ENCODE measurements at places on chromosomes 5 and 9.

DNA sequence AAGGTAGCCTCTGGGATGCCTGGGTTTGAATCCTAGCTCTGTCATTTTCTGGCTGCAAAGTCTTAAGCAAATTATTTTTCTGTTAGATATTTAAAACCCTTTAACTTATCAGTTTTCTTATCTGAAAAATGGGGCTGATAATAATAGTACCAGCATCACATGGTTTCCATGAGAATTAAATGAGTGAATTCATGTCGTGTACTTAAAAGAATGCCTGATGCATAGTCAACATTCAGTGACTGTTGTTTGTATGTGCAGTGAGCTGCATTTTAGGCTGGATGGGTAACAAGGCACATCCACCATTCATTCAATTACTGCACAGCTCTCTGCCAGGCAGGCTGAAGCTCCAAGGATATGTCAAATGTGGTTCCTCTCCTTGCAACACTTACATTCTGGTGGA is 122.0 kb downstream of the PPP2R2B start:
- no peak for DNase-seq

DNA sequence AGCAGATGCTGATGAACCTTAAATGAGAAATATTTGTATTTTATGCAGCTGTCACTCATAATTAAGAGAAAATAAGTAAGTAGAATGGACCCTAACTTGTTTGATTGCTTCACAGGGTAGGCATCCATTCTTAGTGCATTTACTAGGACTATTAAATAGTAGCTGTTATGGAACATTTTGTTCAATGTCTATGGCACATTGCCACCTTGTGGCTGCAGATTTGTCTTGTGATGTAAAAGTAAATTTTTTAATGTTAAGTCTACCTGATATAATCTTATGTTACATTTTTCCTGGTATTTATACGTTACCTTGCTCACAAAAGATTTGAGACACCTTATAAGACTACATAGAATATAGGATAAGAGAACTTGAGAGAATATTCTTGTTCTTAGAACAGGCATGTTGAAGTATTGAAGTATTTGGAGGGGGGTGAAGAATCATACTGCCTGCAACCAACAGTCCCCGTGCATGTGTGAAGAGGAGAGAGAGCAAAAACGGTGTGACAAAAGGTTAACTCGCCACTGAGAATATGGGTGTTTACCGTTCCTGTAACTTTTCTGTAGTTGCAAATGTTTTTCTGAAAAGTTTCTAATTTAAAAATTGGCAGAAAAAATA is 161.1 kb downstream of the MAST4 start:
- no peak for DNase-seq

DNA sequence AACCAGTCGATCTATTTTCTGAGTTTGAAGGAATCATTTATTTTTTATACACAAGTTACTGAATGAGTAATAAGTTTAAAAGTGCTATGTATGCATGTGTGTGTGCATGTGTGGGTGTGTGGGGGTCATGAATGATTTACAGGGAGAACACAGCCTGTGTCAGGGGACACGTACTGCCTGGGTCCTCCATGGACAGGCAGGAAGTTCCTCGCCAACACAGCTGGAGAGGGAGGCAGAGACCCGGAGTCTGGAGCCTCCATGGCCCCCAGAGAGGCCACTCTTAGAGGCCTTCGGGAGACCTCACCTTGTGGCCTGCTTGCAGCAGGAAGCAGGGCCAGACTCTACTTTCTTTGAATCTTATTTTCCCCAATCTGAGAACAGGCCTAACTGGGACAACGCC is 144.7 kb downstream of the GABBR2 start:
- no peak for DNase-seq

DNA sequence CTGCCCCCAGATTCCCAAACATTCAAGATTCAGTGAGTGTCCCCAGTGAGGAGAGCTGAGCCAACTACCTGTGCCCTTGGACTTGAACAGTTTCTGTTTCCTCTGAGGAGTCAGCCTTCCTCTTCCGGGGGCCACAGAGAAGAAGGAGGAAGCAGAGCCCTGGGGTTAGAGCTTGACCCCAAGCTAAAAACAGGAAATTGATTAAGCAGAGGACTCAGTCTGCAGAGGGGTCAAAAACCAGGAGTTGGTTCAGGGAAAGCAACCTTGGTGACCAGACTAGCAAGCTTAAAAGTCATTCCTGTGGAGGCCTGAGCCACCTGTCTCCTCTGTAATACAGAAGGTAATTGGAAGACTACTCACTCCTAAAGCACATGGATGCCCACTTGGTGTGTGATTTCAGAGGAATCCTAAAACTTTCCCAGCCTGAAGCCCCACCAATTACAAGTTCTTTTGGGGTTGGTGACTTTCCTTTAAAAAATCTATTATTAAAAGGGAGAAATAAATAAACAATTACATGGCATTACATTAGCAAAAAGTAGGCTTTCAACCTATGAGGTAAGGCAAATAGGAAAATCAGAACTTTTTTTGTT is 64.2 kb upstream of the SELENOP start:
- no peak for DNase-seq

DNA sequence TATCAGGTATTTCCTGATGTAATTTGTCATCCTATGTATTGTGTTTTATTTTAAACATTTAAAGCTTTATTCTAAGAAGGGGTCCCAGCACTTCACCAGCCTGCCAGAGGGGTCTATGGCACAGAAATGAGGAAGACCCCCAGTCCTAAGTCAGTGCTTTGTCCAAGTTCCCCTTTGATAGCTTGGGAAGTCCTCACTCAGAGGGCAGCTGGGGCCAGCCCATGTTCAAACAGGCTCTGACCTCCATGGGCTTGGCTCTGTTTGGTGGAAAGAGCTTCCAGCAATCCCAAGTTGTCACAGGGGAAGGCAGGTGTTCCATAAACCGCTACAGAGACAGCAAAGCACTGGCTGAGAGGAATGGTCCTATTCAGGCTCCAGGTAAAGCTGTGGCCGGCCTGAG is 26.6 kb upstream of the AKNA start:
- no peak for DNase-seq

GRCh38 chr9:9614607-9615006 is 998.2 kb downstream of the PTPRD start:
- DNase-seq, result no peak

DNA sequence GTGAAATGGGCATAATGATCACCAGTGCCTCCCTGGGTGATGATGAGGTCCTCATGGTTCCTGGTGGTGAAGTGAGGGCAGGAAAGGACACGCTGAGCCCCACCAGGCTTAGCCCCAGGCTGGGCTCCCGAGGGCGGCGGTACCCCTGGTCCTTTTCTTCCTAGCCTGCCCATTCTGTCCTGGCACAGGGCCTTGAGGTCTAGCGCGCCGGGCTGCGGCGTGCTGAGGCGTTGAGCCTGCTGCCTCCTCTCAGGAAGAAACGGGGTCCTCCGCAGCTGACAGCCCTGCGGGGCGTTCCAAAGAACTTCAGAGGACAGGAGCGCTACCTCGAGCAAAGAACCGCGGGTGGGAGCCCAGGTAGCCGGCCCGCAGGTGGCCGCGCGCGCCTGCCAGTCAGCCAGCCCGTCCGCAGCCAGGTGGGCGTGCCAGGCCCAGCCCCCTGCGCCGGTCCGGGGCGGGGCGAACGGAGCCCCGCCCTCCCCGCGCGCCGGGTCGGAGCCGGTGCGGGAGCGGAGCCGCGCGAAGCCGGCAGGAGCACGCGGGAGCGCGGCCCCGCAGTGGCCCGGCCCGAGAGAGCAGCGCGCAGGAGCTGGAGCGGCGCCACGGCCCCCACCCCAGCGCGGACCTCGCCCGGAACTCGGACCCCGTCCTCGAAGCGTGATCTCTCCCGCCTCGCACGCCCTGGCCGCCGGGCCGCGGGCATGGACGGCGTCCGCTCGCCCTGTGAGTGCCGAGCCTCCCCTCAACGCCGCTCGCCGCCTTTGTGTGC is at the start of gene WNK2:
Gene WNK2 (plus strand): TSS at position 477 of the 769 bp plus-strand sequence. CDS start 791 bp downstream, outside the sequence.
- DNase-seq, result no peak

DNA sequence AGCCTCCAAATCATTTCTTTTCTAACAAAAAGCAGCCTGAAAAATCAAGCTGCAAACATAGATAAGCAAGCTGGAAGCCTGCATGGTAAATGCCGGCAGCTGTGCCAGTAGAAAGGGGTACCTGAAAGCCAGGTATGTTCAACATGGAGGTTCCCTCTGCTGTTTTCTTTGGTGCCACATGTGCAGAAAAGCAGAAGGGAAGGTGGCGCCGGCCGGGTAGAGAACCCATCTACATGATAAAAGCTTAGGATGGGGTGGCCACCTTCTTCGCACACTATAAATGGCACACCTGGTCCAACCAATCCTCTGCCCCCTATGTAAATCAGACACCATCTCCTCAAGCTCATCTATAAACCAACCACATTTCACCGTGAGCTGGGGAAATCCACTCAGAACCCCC is 268.9 kb upstream of the IRX2 start:
- DNase-seq, result no peak

GRCh38 chr5:15827741-15828140 is 327.8 kb downstream of the FBXL7 start:
- DNase-seq, result no peak

- DNase-seq, result peak; percentile 60
Observed at GRCh38 chr9:33025572-33026342, 684 bp downstream of the DNAJA1 start.

DNA sequence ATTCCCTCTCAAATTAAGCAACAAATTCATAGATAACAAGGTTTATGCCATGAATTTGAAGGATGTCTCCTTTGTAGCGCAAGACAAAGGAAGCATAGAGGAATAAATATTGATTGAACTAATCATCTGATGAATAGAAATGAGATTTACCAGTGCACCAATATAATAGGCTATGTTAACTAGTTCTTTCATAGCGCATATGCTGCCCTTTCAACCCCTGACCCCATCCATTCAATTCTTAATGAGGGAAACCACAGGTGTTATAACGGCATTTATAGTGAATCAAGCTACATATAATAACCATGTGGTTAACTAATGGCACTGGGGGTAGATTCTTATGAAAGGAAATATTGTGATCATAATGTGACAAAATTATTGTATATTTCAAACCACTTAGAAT is 6.5 kb downstream of the RORB start:
- no peak for DNase-seq

GRCh38 chr9:127360829-127361228 is 36.1 kb upstream of the SLC2A8 start:
- DNase-seq, result no peak

DNA sequence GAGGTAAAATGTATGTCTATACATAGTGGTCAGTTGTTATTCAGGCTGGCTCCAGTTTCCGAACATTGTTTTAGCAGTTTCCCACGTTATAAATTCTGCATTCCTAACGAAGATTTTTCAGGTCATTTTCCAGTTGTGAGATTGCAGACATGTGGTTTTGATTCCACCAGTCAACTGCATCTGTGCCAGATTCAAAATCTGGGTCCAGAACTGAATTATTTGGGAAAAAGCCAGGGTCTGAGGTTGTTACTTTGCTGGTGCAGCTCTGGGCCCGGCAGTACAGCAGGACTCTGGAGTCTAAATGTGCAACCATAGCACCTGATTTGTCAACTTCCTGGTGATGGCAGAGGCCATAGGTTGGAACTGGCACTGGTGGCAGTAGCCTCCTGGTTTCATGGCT is 105.7 kb upstream of the MEGF10 start:
- no peak for DNase-seq

Measured in substantia nigra (tissue), 51 donors.